H54 (cell line): ENCODE measurements at places on chromosomes 2 and 18.

GRCh38 chr2:80113399-80113798 lies 191.2 kb downstream of the LRRTM1 start:
- DNase-seq, result no peak

DNA sequence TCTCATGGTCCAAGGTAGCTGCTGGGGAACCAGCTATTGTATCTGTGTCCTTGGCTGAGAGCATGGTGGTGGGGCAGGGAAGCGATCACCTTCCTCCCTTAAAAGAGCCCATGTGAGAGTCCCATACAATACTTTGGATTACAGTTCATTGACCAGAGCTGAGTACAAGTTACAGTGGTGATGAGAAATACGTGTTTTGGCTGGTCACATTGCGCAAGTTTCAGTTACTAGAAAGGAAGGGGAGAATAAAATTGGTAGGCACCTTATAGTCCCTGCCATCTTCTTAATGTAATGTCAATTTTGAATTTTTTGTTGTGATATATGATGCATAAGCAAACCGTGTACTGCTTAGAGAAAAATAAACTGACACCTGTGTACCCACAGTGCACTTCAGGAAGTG lies 67.7 kb downstream of the ZNF407 start:
- DNase-seq, result no peak

DNA sequence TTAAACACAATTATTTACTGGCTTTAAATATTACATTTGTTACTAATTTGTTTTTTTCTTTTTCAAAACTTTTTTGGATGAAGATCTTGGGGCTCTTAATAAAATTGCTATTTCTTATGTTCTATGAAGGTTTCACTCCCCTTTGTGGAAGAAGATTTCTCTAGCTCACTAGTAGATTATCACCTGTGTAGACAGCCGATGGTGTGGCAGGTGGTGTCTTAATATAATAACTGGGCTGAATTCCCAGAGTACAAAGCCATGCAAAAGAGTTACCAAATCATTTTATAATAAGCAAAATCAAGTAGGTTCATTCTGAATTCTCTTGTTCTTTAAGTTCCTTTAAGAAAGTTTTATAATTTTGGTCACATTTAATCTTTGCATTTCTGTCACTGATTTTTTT lies 233.7 kb downstream of the CCDC102B start:
- DNase-seq, result no peak

- no peak for DNase-seq
Observed at GRCh38 chr18:35983147-35983546, 10.7 kb downstream of the RMP24 start.

DNA sequence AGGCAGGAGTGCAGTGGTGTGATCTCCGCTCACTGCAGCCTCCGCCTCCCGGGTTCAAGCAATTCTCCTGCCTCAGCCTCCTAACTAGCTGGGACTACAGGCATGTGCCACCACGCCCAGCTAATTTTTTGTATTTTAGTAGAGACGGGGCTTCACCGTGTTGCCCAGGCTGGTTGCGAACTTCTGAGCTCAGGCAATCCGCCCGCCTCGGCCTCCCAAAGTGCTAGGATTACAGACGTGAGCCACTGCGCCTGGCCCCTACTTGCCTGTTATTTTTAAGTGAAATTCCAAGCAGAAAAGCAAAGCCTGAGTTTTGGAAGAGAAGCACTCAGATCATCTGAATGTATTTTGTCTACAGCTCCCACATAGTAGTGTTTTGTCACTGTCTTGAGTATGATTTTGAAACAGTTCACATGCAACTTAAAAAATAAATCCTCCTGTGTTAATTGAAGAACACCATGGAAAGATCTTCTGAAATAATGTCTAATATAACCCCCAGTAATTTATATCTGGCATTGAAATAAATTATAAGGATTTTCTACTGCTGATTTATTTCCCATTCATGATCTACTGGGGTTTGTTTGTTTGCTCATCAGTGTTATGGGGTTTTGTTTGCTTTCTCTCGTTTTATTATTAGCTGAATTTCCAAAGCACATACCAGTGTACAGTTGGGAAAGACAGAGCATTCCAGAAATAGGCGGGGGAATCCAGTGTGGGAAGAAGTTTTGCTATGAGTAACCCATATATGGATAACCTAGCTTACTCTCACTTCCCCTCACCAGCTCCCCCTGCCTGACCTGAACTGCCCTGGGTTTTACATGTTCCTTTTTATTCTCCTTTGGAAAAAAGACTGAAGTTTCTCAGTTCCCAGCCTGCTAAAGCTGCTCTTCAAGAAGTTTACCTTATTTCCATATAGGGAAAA lies 80.1 kb upstream of the MAP3K20 start:
- DNase-seq, result peak; percentile 23

DNA sequence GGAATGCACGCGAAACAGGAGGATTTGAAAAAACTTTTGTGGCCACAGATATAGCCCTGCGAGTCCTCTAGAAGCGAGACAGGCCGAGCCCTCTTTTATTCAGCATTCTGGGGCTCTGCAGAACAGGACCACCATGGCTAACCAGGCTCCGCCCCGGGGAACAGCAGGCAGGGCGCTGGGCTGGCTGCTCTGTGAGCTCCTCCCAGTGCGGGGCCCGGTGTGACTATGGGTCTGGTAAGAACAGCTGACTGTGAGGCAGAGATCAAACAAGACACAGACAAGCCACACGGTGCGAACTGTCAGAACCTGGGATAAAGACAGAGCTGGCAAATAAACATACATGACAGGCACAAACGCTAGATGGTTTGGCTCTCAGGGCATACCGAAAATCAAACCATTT lies 15.5 kb downstream of the PXDN start:
- DNase-seq, result no peak

DNA sequence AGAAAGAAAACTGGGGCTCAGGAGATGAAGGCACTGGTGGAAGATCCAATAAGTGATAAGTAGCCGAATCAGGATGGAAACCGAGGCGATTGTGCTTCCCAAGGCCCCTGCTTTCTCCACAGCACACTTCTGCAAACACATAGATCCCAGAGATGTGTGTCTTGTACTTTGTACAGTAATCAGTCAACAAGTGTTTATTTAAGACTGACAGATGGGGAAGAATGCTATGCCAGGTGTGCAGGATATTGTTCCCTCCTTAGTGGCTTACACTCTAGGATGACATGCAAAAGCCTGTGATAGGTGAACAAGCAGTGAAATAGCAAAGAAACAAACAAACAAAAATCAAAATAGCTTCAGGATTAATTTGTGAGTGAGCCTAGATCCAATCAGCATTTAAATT lies 116.6 kb downstream of the ACTR3 start:
- DNase-seq, result no peak

DNA sequence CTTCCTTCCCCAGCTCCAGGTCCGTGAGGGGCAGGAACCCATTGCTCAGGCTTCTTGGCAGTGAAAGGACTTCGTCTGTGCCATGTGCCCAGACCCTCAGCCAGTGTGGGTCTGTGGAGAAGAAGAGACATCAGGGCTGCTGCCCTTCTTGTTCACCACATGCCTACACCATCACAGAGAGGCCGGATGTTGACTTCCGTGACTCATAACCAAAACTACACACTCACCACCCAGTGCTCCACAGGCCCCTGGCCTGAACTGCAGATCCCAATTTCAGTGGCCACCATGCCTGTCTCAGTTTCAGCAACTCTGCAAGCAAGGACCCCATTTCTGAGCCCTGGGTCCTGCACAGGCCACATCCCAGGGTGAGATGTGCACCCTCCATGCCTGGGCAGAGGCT lies 332.6 kb upstream of the SALL3 start:
- DNase-seq, result peak; percentile 4

DNA sequence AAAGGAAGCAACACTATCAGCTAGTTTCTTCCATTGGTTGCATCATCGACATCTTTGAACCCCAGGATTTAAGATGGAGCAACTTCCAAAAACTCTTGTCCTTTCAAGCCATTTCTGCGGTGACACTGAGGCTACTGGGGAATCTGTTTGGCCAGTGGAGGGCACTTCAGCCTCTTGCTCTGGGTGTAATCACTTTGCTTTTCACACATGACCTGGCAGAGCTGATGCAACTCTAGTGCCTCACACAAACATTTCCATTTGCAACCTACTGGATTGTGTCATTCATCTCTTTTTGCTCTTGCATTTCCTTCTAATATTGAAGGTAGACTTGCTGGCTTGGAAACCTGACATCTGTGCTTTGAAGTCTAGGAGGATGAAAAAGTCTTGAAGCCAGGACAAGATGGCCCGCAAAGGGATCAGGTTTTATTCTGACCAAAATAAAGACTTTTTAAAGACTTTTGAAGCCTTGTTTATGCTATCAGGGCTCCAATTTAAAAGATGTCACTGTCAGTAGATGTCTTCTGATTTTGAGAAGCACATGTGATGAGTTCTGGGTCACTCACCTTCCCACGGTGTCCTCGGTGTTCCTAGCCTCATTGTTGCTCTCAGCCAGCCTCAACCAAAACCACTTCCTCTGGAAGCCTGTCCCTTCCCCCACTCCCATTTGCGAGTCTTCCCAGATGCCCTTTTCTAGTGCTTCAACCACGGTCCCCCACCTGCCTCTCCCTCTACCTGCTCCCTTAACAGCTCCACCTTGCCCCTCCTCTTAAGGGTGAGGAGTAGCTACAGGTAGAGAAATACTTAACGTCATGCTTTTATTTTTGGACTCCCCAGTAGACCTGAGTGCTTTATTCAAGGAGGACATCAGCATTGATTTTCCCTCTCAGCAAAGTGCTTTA lies 69.7 kb upstream of the KCNE4 start:
- no peak for DNase-seq

DNA sequence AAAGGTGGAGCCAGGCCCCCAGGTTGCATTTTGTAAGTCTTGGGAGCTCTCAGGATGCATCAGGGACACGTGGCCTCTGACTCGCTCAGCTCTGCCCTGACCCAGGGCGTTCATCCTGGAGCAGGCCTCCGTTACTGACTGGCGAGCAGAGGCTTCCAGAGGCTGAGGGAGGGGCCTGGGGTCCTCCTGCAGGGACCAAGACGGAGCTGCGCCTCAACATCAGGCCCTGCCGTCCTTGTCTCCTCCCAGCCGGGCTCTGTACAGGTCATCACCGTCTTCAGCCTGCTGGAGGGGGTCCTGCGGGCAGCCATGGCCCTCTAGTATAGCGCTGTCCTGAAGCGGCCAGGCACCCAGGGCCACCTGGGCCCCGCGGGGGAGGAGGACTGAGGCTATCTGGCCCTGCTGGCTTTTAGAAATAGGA lies 10.2 kb upstream of the ALPP start:
- peak; percentile 68 for DNase-seq

DNA sequence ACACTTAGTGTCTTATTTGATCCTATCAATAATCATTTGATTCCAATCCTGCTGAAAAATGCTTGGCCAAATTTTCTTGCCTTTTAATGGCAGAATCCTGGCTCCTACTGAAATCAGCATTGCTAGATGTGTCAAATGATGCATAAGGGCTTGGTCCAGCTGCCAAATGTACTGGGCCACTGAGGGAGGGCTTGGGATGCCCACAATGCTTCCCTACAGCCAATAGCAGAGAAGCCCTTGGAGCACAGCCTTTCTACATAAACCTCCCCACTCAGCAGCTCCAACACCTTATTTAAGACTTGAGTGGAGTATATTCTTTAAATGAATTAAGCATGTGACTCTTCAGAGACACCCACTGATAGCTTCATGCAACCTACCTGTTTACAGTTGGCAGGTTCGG lies 3.6 kb downstream of the ALK start:
- no peak for DNase-seq

GRCh38 chr2:11738589-11739436 lies 7.6 kb upstream of the LPIN1 start:
- peak; percentile 70 for DNase-seq

- DNase-seq, result no peak
Observed at GRCh38 chr2:86296947-86297346, 40.5 kb downstream of the REEP1 start.

DNA sequence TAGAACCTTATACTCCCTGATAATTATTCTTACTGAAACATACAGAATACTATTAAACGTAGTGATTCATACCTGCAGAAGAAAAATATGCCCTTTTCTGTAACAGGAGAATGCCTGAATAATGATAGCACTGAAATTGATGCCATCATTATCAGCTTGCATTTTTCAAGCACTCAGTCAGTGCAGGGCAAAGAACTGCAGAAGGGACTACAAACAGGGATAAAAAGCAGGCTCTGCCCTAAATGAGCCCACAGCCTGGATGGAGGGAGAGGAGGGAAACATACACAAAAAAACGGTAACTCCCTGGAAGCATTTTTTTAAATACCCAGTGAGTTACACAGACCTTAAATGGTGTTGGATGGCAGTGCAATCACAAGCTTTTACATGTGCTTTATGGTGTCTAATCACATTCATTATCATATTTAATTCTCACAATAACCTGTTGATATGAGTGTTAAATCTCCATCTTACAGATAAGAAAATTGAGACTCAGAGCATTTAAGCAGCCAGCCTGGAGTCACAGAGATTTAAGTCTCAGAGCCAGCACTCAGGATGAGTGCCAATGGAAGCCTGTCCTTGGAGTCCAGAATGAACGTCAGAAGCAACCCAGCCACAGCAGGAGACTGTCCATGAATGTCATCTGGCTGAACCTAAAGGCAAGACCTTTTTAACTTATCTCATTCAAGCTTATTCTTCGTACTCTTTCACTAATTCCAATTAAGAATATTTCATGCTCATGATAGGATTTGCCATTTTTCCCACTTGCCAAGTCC lies 139.3 kb upstream of the CTNNA2 start:
- no peak for DNase-seq

GRCh38 chr2:19648583-19648982 lies 253.2 kb downstream of the TTC32 start:
- DNase-seq, result peak; percentile 47

DNA sequence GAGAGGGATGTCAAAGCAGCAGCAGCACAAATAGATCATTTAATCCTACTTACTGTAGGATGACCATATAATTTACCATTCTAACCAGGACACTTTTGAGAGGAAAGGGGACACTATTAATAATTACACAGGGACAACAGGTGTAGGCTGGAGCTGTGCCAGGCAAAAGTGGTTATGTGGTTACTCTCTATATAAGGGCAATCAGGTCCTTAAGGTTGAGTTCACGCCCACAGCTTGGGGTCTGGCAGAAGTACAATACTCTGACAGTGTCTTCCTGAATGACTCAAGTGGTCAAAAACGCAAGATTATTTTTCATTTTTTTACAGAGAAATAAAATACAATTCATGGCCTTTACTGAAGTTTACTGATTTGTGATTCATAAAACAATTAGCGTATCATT lies 2.8 kb downstream of the PREPL start:
- DNase-seq, result peak; percentile 8

GRCh38 chr2:171404261-171404660 lies 29.5 kb downstream of the METTL8 start:
- DNase-seq, result no peak
